ENCODE measurements at places on chromosomes 12 and 14. TPM values are rescaled to one million over a fixed set of nuclear protein-coding genes. Genes with fewer than 3 reads are reported as not detected.
A peak's percentile ranks its signal among the peaks of the same experiment; 100 is the strongest.

GRCh38 chr12:131771965-131772364, 56.2 kb upstream of the MMP17 start:
- peak overlapping the region; percentile 78 for H3K27ac ChIP-seq
- DNase-seq = no peak
- no peak overlapping the region for H3K4me3 ChIP-seq
- peaks cover 32% of the 10 kb centered on the region for H3K4me1 ChIP-seq
- H3K27me3 ChIP-seq = no peaks in the 10 kb centered on the region

GRCh38 chr14:99408286-99408970, 72.2 kb downstream of the SETD3 start:
- no peak for DNase-seq
- H3K36me3 ChIP-seq = peaks cover 12% of the 10 kb centered on the region
- H3K4me1 ChIP-seq = peaks cover 19% of the 10 kb centered on the region
- peak overlapping the region; percentile 36 for H3K4me3 ChIP-seq
- H3K27me3 ChIP-seq = no peaks in the 10 kb centered on the region

- no peak overlapping the region for H3K27ac ChIP-seq
- no peaks in the 10 kb centered on the region for H3K36me3 ChIP-seq
These were observed 55.0 kb downstream of the PHETA1 start for GRCh38 chr12:111313833-111314259.

DNA sequence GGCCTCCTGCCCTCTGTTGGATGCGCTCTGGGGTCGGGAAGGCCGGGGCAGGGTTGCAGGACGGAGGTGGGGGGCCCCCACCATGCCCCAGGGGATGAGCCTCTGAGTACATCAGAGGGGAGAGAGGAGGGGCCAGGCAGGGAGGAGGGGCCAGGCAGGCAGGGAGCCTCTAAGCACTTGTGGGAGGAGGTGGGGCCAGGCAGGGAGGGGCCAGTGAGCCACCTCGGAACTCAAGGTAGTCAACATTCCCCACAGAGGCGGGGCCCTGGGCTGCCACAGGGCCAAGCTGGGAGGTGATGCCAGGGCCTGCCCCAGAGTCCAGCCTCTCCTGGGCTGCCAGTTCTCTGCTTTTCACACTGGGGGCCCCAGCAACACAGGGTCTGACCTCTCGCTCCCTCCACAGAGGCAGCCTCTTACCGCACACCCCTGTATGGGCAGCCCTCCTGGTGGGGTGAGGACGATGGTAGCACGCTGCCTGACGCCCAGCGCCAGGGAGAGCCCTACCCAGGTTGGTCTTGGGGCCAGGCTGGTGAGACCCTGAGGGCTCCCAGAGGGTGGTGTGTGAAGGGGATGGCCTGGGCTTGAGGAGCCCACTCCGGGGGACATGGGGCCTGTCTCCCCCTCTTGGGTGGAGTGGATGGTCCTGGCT, 17.4 kb downstream of the CEP170B start:
- no peaks in the 10 kb centered on the region for H3K36me3 ChIP-seq
- H3K4me1 ChIP-seq = peaks cover 3% of the 10 kb centered on the region
- DNase-seq = no peak
- no peaks in the 10 kb centered on the region for H3K27me3 ChIP-seq
- no peak overlapping the region for H3K4me3 ChIP-seq

DNA sequence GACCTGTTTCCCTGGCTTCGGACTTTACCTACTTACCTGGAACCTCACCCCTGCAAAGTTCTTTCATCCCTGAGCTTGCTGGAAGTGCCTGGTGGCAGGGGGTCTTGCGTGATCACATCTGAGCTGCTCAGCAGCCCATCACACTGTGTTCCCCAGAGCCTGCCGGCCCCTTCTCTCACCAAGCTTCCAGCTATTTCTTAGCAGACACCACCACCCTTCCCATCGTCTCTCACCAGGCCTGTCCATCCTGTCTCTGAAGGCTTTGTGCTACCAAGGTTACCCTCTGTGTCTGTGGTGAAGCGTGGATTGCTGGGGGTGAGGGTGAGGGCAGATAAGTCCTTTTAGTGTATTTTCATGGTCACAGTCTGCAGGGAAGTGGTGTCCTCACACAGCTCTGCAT, 78.8 kb upstream of the NRXN3 start:
- no peaks in the 10 kb centered on the region for H3K36me3 ChIP-seq
- H3K27me3 ChIP-seq = peaks cover 37% of the 10 kb centered on the region
- no peak for DNase-seq

- DNase-seq = peak; percentile 45
- H3K27me3 ChIP-seq = no peaks in the 10 kb centered on the region
- H3K36me3 ChIP-seq = peaks cover 2% of the 10 kb centered on the region
These were observed 9.7 kb upstream of the ANKLE2 start for GRCh38 chr12:132771126-132771838.

The KERA gene
- total RNA-seq = not detected

The MGAT4C gene
- not detected for total RNA-seq

The NFATC4 gene
- total RNA-seq = not detected

The SELPLG gene
- total RNA-seq = 91.3 TPM

All from T-helper 17 cell (primary cell).